Neuronal stem cell (in vitro differentiated cells): ENCODE measurements at places on chromosomes 6 and 20.

DNA sequence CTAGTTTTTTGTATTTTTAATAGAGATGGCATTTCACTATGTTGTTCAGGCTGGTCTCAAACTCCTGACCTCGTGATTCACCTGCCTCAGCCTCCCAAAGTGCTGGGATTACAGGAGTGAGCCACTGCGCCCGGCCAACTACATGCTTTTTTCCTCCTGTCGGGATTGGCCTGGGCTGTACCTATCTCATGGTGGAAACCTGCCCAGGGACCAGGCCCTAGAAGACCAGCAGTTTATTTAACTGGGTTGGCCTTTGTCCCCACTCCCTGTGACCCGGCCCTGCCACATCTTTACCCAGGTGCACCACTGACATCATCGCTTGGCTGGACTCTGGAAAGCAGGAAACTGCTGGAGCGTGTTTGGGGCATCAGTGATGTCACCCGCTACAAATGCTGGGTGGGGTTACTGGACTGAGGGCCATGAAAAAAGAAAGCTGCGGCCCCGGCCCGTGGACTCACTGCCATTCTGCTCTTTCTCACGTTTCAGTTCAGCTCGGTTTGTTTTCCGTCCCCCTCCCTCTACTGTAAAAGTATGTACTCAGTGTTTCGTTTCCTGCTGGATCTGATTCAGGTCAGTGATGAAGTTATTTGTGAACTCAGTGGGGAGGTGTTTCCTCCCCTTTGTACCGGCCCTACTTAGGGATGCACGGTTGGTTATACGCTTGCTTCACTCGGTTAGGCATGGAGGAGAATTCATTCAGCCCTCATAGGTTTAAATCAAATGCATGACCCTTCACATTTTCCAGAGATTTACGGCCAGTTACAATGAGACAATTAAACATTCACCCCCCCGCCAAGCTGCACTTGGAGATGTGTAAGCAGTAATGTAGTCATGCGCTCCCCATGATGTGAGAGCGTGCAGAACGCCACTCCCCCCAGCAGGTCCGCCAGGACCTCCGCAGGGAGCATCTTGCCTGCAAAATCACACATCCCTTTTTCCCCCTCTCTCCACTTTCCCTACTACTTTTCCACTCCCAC, 179.3 kb downstream of the MTHFD1L start:
- peaks cover 3% of the 10 kb centered on the region for H3K36me3 ChIP-seq
- peaks cover 18% of the 10 kb centered on the region for H3K4me1 ChIP-seq
- no peak for DNase-seq
- H3K4me3 ChIP-seq: no peak overlapping the region
- H3K27ac ChIP-seq: no peak overlapping the region

GRCh38 chr6:13383328-13384163, 55.2 kb upstream of the TBC1D7 start:
- DNase-seq: no peak
- H3K4me1 ChIP-seq: peaks cover 4% of the 10 kb centered on the region
- H3K27ac ChIP-seq: no peak overlapping the region

DNA sequence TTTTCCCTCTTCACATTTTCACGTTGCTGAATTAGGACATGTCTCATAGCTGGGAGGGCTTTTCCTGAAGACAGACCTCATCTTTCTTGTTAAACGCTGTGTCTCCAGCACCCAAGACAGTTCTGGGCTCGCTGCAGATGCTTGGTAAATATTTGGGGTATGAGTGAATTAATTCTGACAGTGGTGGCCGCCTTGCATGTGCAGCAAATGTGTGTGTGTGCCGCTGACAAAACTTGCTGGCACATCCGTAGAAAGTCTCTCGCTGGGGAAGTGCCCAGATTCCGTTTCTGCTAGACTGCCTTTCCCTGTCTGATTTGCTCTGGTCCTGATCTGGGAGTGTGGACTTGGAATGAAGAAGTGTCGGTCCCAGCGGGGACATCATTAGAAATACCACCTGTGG, 48.2 kb upstream of the ZNFX1 start:
- H3K36me3 ChIP-seq: no peaks in the 10 kb centered on the region
- no peak overlapping the region for H3K4me3 ChIP-seq
- DNase-seq: no peak

DNA sequence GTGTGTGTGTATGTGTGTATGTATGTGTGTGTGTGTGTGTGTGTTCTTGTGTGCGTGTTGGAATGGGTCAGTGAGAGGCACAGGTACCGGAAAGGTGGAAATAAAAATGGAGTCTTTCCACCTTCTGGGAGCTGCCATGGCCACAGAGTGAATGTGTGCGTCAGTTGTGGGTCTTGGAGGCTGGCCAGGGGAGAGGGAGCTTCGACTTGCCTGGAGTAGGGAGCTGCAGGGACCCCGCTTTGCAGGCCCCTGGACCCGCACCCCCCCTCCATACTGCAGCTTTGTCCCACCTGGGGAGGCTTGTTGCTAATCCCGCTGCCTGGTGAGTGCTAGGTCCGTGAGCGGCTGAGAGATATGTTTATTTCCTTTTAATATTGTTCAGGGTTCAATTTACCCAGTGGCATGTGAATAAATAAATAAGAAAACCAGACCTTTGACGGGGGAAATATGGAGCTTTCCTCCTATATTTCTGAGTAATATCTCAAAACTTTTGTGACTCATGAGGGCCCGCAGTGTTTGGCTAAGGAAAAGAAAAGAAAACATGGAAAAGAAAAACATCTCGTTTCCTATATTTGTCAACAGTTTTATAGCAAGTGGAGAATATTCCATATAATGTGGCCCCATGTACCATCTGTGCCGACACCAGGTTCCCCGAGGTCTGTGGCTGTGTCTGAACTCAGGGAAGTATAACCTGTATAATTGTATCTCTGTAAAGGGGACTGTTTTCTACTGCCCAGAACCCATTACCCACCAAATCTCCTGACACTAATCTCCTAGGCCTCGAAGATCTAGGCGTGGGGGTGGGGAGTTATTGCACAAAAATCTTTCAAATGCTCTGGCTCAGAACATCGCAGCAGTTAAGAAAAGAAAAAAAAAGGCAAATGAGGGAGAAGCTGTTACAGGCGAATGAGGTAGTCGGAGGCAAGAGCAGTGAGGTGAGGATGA, 24.6 kb upstream of the CCDC167 start:
- DNase-seq: no peak
- H3K36me3 ChIP-seq: no peaks in the 10 kb centered on the region
- H3K27ac ChIP-seq: no peak overlapping the region
- peaks cover 2% of the 10 kb centered on the region for H3K27me3 ChIP-seq
- H3K4me1 ChIP-seq: no peaks in the 10 kb centered on the region

GRCh38 chr6:4563877-4564276, 212.3 kb upstream of the CDYL start:
- H3K27me3 ChIP-seq: no peaks in the 10 kb centered on the region
- no peaks in the 10 kb centered on the region for H3K4me1 ChIP-seq
- no peak for DNase-seq
- H3K36me3 ChIP-seq: no peaks in the 10 kb centered on the region
- H3K27ac ChIP-seq: no peak overlapping the region

- no peak overlapping the region for H3K4me3 ChIP-seq
- no peaks in the 10 kb centered on the region for H3K4me1 ChIP-seq
- DNase-seq: no peak
- no peaks in the 10 kb centered on the region for H3K36me3 ChIP-seq
- no peaks in the 10 kb centered on the region for H3K27me3 ChIP-seq
Observed at GRCh38 chr6:163926642-163927041, 512.1 kb downstream of the QKI start.

GRCh38 chr6:99110029-99110428, 162.3 kb upstream of the FBXL4 start:
- no peak overlapping the region for H3K27ac ChIP-seq
- no peaks in the 10 kb centered on the region for H3K4me1 ChIP-seq
- H3K4me3 ChIP-seq: no peak overlapping the region
- H3K36me3 ChIP-seq: no peaks in the 10 kb centered on the region
- DNase-seq: no peak

GRCh38 chr6:141165002-141165665, 967.6 kb upstream of the GJE1 start:
- no peak overlapping the region for H3K27ac ChIP-seq
- H3K27me3 ChIP-seq: no peaks in the 10 kb centered on the region
- H3K4me3 ChIP-seq: no peak overlapping the region
- no peaks in the 10 kb centered on the region for H3K4me1 ChIP-seq
- DNase-seq: no peak
